H1 (cell line): ENCODE measurements at places on chromosomes 2 and 18. TPM values are rescaled to one million over a fixed set of nuclear protein-coding genes. Genes with fewer than 3 reads are reported as not detected.

Gene XDH
- total RNA-seq = 0.98 and 1.2 TPM in 2 replicates

Gene GEN1
- total RNA-seq = 19.2 and 20.5 TPM in 2 replicates

DNA sequence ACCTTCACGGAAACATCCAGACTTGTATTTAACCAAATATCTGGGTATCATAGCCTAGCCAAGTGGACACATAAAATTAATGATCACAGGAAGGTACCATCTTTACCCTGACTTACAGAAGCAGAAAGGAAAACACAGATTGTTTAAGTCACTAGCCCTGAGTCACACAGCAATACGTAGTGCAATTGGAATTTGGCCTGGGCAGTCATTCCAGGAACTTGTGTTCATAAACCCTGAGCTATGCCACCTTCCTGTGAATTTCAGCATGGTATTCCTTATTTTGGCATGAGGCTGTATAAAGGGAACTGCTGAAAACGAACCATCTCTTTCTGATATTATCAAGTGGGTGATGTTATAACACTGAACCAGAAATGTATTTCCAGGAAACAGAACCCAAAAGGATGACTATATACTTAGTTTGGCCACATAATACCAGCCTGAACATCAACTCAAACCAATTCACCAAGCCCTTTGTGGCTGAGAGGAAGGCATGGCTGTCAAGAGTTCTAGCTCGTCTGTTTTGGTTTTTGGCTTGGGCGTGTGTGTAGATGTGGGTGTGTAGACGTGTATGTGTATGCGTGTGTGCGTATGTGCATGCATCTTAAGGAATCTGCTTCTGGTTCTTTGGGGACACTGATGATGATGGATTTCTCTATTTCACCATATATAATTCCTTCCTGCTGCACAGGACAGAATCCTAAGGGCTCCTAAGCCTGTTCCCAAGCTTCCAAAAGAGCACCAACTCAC lies 533.4 kb upstream of the ID2 start:
- no peak for DNase-seq

DNA sequence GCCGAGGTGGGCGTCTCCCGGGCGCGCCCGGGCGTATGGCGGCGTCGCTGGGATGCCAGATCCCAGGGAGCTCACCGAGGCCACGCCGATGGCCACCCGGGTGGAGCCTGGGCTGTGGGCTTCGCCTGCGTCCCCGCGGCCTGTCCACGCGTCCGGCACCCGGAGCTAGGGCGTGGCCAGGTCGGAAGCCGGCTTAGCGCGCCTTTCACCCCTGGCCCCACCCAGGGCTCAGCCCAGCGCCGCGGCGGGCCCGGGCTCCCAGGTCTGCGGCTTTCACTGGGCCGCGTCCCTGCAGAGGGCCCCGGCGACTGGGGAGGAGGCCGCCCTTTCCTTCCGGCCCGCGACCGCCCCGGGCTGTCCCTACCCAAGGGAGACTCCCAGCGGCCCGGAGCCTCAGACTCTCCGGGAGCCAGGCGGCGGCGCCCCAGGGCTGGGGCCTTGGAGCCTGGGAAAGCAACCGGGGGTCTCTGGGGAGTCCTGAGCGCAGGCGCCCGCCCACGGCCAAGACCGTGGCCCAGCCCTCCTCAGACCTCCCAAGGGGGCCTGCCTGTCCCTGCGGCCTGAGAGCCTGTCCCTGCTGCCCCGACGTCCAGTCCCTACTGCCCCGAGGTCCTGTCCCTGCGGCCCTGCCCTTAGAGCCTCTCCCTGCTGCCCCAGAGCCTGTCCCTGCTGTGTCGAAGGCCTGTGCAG lies 36.3 kb upstream of the ITM2C start:
- no peak for DNase-seq

- DNase-seq = no peak
Observed at GRCh38 chr2:111209045-111209514, 88.4 kb downstream of the BCL2L11 start.

GRCh38 chr2:205198140-205198525 lies 484.2 kb upstream of the NRP2 start:
- no peak for DNase-seq

GRCh38 chr2:228352048-228352447 lies 170.6 kb upstream of the SPHKAP start:
- DNase-seq = no peak

- DNase-seq = no peak
Observed at GRCh38 chr18:30328839-30329238, 713.7 kb downstream of the DSC3 start.

DNA sequence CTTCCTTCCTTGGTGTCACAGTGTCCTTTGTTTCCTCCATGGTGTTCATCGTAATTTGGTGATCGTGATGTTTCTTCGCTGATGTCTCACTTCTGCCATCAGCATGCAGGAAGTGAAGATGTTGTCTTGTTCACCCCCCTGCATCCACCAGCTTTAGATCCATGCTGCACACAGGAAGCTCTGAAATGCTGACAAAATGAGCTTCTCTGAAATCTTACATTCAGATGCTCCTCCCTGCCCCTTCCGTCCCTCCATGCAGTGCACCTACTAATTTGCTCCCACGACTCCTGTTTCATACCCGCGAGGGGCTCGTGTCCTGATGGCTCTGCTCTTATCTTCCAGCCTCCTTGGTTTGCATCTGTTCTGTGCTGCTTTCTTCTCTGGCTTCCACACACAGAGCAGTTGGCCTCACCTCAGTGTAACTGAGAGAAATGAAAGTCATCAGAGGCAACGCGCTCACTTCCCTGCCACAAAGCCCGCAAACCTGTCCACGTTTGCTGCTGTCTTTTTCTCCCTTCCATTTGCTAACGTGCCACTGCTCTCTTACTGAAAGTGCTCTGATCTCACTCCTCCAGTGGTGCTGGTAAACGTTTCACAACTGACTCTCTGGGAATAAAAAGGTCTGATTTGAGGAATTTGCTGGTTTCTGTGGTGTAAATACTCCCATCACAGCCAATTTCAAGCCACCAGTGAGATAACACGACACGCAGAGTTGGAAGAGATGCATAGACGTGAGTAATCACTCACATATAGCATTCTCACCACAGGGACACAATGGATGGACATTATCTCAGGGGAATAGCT lies 41.0 kb upstream of the MGAT4A start:
- no peak for DNase-seq

DNA sequence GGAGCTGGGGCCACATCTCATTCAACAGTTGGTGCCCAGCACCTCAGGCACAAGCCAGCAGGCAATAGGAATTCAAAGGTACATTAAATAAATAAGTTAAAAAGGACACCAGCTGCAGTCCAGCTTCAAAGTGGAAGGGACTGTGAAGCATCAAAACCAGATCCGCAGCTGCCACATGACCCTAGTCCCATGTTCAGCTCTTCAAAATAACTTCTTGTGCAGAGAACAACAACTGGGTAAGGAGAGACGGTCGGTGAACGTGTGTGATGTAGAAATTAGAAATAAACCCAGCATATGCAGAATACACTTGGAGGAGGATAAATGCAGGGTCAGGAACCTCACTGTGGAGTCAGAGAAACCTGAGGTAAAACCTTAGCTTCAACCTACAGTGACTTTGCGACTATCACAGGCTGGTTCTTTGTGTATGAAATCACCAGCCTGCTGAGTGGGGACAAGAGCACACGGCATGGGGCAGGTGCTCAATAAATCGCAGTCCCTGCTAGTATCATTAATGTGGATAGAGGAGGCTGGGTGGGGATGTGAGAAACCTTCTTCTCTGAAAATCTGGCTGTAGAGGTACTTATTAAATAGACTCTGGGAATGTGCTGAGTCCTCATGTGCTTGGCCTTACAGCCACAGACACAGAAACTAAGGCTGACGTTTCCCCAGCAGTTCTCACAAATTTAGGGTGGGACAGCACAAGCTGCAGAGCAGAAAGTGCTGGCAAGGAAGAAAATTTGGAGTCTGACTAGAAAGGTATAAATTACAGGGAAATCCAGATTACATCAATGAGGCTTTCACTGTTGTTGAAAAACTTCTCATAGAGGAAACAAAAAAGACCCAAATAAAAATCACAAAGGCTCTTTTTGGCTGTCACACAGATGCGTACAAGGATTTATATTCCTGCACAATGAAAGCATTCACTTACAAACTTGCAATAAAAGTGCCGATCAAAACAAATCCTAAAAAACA lies 20.7 kb downstream of the FBXO15 start:
- no peak for DNase-seq
